Upper lobe of right lung (tissue), 1 donor: ENCODE measurements at places on chromosomes 1 and 21.

DNA sequence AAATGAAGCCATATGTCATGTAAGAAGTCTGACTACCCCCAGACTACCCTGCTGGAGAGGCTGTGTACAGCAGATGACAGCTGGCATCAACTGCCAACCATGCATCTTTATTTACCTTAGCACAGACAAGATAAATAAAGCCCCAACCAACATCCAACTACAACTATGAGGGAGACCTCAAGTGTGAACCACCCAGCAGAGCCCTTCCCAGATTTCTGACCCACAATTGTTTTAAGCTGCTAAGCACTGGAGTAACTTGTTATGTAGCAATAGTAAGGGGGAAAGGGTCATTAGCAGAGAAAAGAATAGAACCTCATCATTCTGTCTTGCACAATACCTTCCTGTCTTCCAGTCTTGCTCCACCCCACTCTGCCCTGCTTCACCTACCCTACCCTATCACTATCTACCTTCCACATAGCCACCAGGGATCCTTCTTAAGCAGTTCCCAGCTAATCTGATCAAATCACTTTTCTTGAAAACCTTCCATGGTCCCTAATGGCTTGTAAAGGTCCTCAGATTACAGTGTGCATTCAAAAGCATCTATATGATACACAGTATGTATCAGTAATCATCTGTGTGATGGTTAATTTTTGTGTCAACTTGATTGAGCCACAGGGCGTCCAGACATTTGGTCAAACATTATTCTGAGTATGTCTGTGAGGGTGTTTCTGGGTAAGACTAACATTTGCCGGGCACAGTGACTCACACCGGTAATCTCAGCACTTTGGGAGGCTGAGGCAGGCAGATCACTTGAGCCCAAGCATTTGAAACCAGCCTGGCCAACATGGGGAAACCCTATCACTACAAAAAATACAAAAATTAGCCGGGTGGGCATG is 19.6 kb upstream of the RBM15 start:
- no peaks in the 10 kb centered on the region for H3K36me3 ChIP-seq
- no peaks in the 10 kb centered on the region for H3K4me1 ChIP-seq
- no peak for DNase-seq
- no peak overlapping the region for H3K27ac ChIP-seq
- H3K27me3 ChIP-seq, result no peaks in the 10 kb centered on the region
- H3K4me3 ChIP-seq, result no peak overlapping the region

DNA sequence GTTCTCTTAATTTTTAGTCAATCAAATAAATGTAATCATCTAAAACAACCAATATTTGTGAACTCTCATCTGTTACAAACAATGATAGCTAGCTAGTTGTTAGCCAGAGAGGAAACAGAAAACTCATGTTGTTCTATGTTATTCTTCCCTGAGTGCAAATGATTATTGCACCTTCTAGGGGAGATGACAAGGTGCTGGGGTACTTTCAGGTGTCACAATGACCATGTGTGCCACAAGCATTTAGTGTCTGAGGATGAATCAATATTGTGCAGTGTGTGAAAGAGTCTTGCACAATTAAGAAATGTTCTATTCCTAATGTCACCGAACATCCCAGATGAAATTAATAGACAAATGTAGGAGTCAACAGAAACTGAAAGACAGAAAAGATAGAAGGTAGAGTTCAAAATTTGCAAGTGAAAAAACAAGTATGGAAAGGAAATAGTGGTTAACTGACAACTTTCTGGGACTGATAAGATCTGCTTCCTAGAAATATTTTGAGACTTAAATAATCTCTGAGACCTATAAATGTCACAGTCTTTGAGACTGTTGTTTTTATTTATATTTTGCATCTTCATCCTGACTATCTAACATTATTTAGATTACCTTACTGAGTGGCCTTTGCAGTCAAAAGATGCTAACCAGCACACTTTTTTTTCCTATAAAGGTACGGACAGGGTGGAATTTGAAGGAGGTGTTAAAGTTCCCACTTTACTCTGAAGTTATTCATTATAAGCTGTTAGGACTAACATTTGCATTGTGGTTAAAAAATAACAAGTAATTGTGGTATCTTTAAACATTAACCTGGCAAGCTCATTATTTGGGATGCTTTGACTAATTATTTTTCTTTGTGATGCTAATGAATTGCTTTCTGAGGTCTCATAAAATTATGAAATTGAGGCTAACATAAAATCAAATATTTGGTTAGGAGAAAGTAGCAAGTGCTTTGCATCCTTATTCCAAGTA is 21.6 kb upstream of the DPYD start:
- no peaks in the 10 kb centered on the region for H3K27me3 ChIP-seq
- no peak overlapping the region for H3K27ac ChIP-seq
- H3K4me3 ChIP-seq, result no peak overlapping the region
- H3K4me1 ChIP-seq, result no peaks in the 10 kb centered on the region
- no peaks in the 10 kb centered on the region for H3K36me3 ChIP-seq

DNA sequence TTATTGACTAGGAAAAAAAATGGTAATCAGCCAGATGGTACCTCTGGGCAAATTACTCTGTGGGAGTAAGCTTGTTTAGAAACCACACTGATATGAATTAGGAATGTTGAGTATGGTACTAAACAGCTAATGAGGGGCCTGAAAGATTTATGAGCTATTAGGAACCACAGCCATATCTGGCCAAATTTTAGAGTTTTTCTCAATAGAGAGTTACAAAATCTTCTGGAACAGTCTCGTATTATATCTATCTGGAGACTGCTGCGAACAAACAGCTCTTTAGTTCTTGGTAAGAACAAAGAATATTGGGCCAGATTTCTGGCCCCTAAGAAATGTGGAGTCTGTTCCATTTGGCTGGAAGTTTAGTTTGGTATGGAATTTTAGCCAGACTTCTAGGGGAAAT is 4.9 kb upstream of the PODN start:
- H3K4me1 ChIP-seq, result peaks cover 15% of the 10 kb centered on the region
- peaks cover 11% of the 10 kb centered on the region for H3K36me3 ChIP-seq
- H3K4me3 ChIP-seq, result no peak overlapping the region
- no peak for DNase-seq
- no peaks in the 10 kb centered on the region for H3K27me3 ChIP-seq

GRCh38 chr1:161298116-161298515 is 11.7 kb downstream of the MPZ start:
- no peaks in the 10 kb centered on the region for H3K27me3 ChIP-seq
- H3K36me3 ChIP-seq, result no peaks in the 10 kb centered on the region
- no peak overlapping the region for H3K27ac ChIP-seq
- no peak for DNase-seq
- H3K4me3 ChIP-seq, result no peak overlapping the region

- H3K27me3 ChIP-seq, result no peaks in the 10 kb centered on the region
- H3K36me3 ChIP-seq, result no peaks in the 10 kb centered on the region
- no peak overlapping the region for H3K4me3 ChIP-seq
- no peak for DNase-seq
These were observed 36.5 kb downstream of the GPSM2 start for GRCh38 chr1:108913105-108913948.

- H3K4me1 ChIP-seq, result peaks cover 12% of the 10 kb centered on the region
- no peak overlapping the region for H3K27ac ChIP-seq
- no peak overlapping the region for H3K4me3 ChIP-seq
- H3K27me3 ChIP-seq, result no peaks in the 10 kb centered on the region
- H3K36me3 ChIP-seq, result no peaks in the 10 kb centered on the region
These were observed 26.5 kb upstream of the KHDRBS1 start for GRCh38 chr1:31987135-31987619.

DNA sequence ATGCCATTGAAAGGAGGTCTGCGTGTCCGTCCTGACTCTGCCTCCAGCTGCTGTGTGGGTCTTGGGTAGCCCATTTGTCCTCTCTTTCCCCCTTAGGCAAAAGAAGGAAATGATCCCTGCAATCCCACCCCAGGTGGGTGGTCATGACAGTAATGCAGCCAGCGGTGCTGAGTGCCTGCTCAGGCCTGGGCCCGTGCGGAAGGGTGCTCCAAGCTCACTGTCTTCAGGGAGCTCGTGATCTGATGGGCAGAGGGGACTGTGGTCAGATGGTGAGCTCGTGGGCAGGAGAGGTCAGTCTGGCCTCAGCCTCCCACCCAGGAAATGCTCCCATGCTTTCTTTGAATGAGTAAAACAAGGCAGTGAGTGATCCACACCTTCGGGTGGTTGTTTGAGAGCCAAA is 35.3 kb upstream of the TTC4 start:
- H3K27me3 ChIP-seq, result no peaks in the 10 kb centered on the region
- no peak overlapping the region for H3K4me3 ChIP-seq
- DNase-seq, result no peak
- no peak overlapping the region for H3K27ac ChIP-seq

- DNase-seq, result no peak
- peaks cover 14% of the 10 kb centered on the region for H3K4me1 ChIP-seq
- no peaks in the 10 kb centered on the region for H3K36me3 ChIP-seq
- H3K27ac ChIP-seq, result peak overlapping the region; percentile 94
- no peaks in the 10 kb centered on the region for H3K27me3 ChIP-seq
These were observed 404 bp upstream of the CPLANE2 start for GRCh38 chr1:16237343-16237830.

DNA sequence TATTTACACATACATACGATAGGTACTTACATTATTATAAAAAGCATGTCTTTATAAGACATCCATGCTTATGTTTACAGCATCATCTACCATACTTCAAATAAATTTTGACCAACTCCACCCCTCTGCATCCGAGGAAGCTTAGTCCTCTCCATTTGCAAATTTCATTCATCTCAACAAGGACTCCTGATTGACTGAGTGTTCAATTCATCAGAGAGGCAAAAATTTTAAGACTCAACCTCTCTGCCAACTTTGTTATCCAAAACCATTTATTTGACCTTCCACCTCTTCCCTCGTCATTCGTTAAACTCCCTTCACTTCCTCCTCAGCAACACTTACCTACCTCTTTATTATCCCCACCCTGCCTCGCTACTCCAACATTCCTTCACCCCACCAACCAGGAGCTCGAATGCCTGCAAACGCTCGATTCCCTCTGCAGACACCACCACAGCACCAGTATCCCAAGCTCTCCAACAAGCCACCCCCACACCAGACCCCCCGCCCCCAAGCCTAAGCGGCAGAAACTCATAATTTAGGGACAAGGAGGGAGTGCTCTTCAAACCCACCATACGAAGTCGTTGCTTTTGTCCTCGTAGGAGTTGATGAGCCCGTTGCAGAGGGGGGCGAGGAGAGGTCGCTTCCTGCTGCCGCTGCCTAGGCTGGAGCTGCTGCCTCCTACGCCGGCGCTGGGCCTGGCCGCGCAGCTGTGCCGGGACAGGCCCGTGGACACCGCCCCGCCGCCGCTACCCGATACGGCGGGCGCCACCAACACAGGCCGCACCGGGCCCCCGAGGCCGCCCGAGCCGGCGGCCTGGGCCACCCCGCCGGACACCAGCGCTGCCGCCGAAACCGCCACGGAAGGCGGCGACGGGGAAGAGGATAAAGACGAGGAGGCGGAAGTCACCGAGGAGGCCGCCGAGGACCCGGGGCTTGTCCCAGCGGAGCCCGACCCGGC is 803 bp downstream of the COP1 start:
- no peaks in the 10 kb centered on the region for H3K27me3 ChIP-seq
- H3K27ac ChIP-seq, result peak overlapping the region; percentile 98
- peaks cover 28% of the 10 kb centered on the region for H3K4me1 ChIP-seq
- peak; percentile 80 for DNase-seq
- H3K36me3 ChIP-seq, result no peaks in the 10 kb centered on the region
- peak overlapping the region; percentile 95 for H3K4me3 ChIP-seq

GRCh38 chr1:98749152-98749756 is 87.7 kb downstream of the SNX7 start:
- H3K4me3 ChIP-seq, result no peak overlapping the region
- no peaks in the 10 kb centered on the region for H3K36me3 ChIP-seq
- DNase-seq, result no peak
- no peak overlapping the region for H3K27ac ChIP-seq

- DNase-seq, result no peak
- peak overlapping the region; percentile 36 for H3K27ac ChIP-seq
- peaks cover 16% of the 10 kb centered on the region for H3K4me1 ChIP-seq
- H3K27me3 ChIP-seq, result no peaks in the 10 kb centered on the region
- H3K4me3 ChIP-seq, result peak overlapping the region; percentile 82
These were observed 3.5 kb downstream of the DHCR24 start for GRCh38 chr1:54883349-54884102.

- H3K4me3 ChIP-seq, result no peak overlapping the region
- no peaks in the 10 kb centered on the region for H3K27me3 ChIP-seq
- no peak for DNase-seq
- peaks cover 26% of the 10 kb centered on the region for H3K4me1 ChIP-seq
- no peak overlapping the region for H3K27ac ChIP-seq
- no peaks in the 10 kb centered on the region for H3K36me3 ChIP-seq
These were observed 5.8 kb downstream of the AGRN start for GRCh38 chr1:1025730-1026129.

GRCh38 chr1:10401281-10401680 is 2.4 kb downstream of the PGD start:
- no peak for DNase-seq
- peak overlapping the region; percentile 49 for H3K27ac ChIP-seq
- H3K4me3 ChIP-seq, result no peak overlapping the region
- peaks cover 37% of the 10 kb centered on the region for H3K36me3 ChIP-seq
- H3K27me3 ChIP-seq, result no peaks in the 10 kb centered on the region

GRCh38 chr21:38660333-38661196 is 145.2 kb upstream of the ETS2 start:
- H3K4me1 ChIP-seq, result peaks cover 6% of the 10 kb centered on the region
- H3K27me3 ChIP-seq, result peaks cover 29% of the 10 kb centered on the region
- peak overlapping the region; percentile 59 for H3K27ac ChIP-seq
- H3K4me3 ChIP-seq, result peak overlapping the region; percentile 59

- H3K4me1 ChIP-seq, result peaks cover 29% of the 10 kb centered on the region
- no peaks in the 10 kb centered on the region for H3K27me3 ChIP-seq
- peak overlapping the region; percentile 55 for H3K27ac ChIP-seq
- peak overlapping the region; percentile 74 for H3K4me3 ChIP-seq
- DNase-seq, result no peak
These were observed 1.2 kb downstream of the NIPAL3 start for GRCh38 chr1:24416666-24417391.

DNA sequence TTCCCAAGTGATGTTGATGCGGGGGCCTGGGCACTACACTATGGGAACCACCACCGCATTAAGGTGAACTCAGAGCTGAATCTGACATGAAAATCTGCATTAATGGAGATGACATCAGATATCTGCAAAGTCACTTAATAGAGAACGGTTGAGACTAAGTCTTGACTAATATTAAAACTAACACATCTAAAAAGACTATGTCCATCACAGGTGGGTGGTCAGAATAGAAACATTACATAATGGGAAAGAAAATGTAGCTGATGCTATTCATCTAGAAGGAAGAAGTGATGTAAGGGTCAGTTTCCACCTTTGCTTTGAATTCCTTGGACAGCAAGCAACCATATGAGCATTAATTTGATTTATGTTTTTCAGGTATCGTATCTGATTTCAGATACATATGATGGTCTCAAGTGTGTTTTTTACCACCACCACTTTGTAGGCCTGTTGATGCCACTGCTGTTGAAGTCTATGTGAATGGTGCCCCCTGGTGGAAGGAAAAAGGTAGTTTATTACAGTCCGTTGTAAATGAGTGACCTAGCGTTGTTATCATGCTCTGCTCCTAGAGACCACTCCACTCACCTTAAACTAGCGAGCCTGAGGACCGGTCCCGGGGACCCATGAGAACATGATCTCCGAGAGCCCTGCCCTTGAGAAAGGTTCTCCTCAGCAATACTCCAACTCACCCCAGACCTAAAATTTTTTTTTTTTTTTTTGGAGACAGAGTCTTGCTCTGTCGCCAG is 73.5 kb downstream of the BACH1 start:
- no peak overlapping the region for H3K27ac ChIP-seq
- no peak for DNase-seq
- no peaks in the 10 kb centered on the region for H3K27me3 ChIP-seq
- H3K4me1 ChIP-seq, result no peaks in the 10 kb centered on the region
- H3K36me3 ChIP-seq, result no peaks in the 10 kb centered on the region
